ENCODE measurements at places on chromosomes 3 and 15.

- DNase-seq = no peak
Measured at GRCh38 chr3:71099997-71100719, 483.4 kb downstream of the FOXP1 start.

GRCh38 chr3:34056181-34056910 is 257.9 kb downstream of the PDCD6IP start:
- DNase-seq = no peak

- DNase-seq = no peak
Measured at GRCh38 chr3:179026636-179027035, 45.0 kb downstream of the ZMAT3 start.

DNA sequence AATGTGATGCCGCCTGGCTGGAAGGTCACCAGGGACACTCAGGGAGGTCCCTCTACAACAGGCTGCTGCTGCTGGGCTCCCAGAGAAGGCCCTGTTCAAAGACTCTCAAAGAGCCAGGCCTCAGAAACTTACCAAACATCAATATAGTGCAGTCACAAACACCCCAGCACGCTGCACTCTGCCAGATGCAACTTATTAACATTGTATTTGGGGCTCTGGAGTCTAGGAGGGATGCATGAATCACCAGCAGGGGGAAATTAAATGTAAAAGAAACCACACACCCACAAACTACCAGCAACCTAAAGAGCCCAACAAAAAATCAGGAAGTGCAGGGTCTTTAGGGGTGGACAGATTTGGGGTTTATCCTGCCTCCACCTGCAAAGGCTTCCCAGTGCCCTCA is 74.6 kb upstream of the SPATA12 start:
- DNase-seq = no peak

- DNase-seq = no peak
Measured at GRCh38 chr3:184177331-184177731, 2.7 kb downstream of the AP2M1 start.

GRCh38 chr15:37059086-37059485 is 41.3 kb downstream of the MEIS2 start:
- DNase-seq = peak; percentile 83

GRCh38 chr3:47762233-47762632 is 19.5 kb downstream of the SMARCC1 start:
- DNase-seq = no peak

DNA sequence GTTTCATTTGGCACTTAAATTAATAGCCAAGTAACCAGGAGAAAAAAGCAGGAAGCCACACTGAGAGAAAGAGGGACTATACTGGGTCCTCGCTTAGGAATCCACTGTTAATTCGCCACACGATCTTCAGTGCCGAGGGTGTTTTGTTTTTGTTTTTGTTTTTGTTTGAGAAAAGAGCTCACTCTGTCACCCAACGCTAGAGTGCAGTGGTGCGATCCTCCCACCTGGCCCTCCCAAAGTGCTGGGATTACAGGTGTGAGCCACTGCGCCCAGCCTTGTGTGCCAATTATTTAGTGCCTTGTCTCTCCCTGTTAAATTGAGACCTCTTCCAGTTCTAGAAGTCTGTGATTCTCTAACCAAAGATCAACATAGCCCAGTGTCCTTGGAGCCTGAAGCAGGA is 53.8 kb upstream of the TPM1 start:
- DNase-seq = no peak

DNA sequence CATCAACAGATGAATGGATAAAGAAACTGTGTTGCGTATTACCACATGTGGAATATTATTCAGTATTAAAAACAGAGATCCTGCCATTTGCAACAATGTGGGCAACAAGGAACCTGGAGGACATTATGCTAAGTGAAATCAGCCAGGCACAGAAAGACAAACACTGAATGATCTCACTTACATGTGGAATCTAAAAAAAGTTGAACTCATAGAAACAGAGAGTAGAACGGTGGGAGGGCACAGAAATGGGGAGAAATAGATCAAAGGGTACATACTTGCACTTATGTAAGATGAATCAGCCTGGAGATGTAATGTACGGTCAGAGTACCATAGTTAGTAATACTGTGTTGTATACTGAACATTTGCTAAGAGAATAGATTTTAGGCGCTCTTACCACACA is 29.8 kb upstream of the MUC13 start:
- DNase-seq = peak; percentile 58
